ENCODE measurements at places on chromosomes 16 and 17.

DNA sequence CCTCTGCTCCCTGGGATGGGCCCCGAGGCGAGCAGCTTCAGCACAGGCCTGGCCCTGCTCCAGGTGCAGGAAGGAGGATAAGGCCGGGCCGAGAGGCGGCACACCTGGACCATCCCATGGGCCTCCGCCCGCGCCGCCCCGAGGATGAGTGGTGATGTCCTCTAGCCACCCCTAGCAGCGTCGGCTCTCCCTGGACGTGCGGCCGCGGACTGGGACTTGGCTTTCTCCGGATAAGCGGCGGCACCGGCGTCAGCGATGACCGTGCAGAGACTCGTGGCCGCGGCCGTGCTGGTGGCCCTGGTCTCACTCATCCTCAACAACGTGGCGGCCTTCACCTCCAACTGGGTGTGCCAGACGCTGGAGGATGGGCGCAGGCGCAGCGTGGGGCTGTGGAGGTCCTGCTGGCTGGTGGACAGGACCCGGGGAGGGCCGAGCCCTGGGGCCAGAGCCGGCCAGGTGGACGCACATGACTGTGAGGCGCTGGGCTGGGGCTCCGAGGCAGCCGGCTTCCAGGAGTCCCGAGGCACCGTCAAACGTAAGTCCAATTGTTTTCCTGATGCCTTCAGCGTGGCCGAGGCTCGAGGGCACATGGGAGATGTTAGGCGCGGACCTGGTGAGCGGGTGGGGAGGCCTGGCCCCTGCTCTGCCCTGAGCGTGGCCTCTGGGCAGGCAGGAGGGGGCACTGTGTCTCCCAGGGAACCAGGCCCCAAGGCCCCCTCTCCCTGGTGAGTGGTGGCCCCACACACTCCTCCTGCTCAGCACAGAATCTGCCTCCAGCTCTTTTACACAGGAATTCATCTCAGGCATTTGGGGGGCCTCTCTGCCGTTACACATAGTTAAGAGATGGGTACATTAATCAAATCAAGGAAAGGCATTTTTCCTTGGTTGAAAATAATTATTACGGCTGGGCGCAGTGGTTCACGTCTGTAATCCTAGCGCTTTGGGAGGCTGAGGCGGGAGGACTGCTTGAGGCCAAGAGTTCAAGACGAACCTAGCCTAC lies 855 bp downstream of the TMEM204 start:
- no peak for DNase-seq

DNA sequence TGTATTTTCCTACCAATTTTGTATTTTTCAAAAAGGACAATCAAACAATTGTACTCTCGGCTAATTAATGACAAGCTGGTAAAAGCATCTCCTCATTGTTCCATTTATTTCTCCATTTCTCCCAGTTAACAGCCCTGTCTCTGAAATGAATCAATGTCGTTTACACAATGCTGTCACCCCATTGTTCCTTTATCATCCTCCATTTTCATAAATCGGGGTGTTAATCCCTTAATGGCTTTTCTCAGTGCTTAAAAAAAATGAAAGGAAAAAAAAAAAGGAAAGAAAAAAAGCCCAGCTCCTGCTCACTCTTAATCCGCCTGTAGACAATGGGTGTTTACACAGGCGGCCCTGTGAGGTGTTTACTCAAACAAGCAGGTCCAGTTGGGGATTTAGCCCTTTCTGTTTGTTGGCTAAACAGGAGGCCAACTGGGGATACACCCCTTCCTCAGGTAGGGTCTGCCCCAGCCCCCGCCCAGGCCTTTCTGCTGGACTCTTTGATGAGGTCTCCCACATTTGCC lies 86.8 kb upstream of the SALL1 start:
- DNase-seq, result no peak

GRCh38 chr17:39534768-39535405 lies 72.8 kb downstream of the NEUROD2 start:
- DNase-seq, result no peak

DNA sequence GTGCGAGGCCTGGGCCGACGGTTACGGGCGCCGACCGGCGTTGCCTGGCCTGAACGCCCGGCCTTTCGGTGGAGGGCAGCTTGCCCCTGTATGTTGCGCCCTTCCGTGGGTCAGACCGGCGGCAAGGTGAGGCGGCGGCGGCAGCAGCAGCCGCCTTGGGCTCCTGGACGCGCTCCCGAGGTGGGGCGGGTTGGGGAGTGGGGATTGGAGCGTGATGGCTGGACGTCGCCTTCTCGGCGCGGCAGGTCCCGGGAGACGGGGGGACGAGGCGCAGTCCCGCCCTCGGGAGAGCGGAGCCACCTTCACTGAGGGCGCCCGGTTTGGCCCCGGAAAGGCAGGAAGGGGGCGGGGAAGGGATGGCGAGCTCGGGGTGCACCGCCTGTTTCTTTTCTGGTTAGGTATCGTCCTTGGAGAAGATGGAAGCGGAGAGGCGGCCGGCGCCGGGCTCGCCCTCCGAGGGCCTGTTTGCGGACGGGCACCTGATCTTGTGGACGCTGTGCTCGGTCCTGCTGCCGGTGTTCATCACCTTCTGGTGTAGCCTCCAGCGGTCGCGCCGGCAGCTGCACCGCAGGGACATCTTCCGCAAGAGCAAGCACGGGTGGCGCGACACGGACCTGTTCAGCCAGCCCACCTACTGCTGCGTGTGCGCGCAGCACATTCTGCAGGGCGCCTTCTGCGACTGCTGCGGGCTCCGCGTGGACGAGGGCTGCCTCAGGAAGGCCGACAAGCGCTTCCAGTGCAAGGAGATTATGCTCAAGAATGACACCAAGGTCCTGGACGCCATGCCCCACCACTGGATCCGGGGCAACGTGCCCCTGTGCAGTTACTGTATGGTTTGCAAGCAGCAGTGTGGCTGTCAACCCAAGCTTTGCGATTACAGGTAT lies 671 bp downstream of the DGKE start:
- DNase-seq, result peak; percentile 40

- no peak for DNase-seq
These were observed 37.3 kb downstream of the SMG6 start for GRCh38 chr17:2266045-2266864.

DNA sequence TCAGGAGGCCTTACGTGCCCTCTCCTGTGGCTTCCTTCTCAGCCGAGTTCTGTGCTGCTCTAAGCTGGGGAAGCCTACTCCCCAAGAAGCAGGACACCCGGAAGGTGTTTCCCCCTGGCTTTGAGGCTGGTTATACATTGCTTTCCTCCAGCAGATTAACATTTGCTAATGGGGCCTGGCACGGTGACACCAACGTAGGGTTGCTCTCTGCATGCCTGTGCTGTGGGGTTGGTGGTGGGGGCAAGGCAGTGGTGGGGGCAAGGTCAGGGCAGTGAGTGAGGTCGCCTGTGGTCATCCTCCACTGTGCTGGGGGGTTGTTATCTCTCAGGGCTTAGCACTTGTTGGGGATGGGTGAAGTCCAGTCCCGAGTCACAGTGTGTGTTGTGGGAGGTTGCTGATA lies 4.2 kb downstream of the USP6 start:
- DNase-seq, result no peak

DNA sequence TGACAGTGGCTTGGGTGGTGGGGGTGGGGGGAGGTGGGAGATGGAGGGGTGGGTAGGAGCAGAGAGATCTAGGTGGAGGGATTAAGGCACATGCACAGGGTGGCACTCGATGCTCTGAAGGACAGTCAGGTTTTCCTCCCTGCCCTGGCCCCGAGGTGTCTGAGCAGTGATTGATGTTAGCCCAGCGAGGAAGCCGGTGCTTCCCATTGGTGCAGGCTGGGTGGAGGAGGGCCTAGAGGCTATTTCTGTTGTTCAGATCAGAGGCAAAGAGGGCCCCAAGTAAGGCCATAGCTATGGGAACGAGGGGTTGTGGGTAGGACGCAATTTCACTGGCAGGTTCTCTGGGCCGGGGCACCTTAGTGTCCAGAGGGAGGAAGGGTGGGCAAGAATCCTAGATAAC lies 23.1 kb downstream of the CACNA1G start:
- no peak for DNase-seq

- DNase-seq, result no peak
These were observed 105.7 kb downstream of the PITPNC1 start for GRCh38 chr17:67482764-67483163.

- no peak for DNase-seq
These were observed 63.8 kb upstream of the CHMP6 start for GRCh38 chr17:80927791-80928216.

DNA sequence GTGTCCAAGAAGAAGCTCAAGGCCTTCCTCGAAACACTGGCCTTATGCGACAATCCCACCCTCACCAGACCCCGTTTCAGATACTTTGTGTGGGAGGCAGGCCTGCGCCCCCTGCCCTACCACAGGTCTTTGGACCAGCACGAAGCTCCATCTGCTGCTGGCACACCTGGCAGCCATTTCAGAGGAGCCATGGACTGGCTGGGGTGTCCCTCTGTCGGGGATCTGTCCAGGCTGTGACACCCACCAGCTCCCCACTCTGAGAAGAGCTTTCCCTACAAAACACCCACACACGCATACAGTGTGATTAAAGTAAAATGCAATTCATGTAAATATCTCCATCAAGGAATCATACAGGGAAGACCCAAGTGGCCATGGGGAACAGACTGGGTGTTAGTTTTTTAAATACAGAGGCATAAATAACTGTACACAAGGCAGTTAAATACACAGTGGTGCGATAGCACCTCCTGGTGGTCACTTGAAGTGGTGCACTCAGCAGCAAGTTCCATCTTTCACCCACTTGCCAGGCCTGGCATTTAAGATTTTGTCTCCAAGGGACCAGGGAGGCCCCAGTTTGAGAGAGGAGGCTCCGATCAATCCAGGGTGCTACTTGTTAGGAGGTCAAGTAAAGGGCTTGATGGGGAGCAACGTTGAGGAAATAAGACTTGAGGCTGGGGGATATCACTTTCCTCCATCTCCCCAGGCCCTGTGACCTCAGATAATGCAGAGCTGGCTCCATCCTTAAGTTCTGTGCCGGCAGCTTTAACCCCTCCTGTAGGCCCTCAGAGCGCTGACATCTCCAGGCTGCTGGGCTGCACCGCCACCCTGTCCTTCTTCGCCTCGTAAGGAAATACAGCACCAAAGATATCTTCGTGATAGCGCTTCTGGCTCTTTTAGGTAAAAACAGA lies 43.6 kb downstream of the NOS2 start:
- DNase-seq, result no peak

DNA sequence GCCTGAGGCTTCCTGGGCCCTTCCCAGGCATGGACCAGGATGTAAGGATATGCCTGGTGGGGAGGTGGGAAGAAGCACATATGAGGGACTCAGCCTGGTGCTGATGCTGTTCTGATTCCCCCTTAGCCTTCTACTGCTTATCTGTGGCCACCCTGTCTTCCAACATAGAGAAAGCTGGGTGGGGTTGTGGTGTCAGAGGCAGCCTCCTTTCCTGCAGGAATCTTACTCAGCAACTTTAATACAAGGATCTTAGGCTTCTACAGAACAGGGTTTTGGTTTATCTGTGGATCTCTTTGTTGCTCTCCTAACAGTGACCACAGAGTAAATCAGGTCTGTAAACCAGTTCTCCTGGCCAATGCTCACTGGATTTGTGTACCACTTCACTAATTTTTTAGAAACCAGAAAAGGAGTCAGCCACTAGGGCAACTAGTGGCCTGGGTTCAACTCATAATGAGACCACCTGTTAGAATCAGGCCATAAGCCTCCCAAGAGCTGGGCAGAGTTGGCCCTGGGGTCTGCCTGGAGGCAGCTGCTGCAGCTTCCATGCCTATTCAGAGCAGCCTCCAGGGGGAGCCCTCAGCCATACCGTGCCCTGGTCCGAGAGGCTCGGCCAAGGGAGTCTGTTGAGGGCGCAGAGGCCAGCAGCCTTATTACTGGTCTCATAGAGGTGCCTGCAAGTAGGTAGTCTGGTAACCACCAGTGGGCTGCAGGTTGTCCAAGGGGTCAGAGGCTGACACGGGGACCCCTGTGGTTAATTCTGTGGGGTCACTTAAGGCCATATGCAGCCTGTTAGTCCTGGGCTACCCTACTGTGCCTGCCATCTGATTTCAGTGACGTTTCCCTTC lies 7.1 kb downstream of the HAS3 start:
- no peak for DNase-seq
